Cortex of kidney (tissue), 1 donor: ENCODE measurements at places on chromosomes 11 and 22.

GRCh38 chr22:39601180-39601535, 30.6 kb downstream of the CACNA1I start:
- DNase-seq = no peak

DNA sequence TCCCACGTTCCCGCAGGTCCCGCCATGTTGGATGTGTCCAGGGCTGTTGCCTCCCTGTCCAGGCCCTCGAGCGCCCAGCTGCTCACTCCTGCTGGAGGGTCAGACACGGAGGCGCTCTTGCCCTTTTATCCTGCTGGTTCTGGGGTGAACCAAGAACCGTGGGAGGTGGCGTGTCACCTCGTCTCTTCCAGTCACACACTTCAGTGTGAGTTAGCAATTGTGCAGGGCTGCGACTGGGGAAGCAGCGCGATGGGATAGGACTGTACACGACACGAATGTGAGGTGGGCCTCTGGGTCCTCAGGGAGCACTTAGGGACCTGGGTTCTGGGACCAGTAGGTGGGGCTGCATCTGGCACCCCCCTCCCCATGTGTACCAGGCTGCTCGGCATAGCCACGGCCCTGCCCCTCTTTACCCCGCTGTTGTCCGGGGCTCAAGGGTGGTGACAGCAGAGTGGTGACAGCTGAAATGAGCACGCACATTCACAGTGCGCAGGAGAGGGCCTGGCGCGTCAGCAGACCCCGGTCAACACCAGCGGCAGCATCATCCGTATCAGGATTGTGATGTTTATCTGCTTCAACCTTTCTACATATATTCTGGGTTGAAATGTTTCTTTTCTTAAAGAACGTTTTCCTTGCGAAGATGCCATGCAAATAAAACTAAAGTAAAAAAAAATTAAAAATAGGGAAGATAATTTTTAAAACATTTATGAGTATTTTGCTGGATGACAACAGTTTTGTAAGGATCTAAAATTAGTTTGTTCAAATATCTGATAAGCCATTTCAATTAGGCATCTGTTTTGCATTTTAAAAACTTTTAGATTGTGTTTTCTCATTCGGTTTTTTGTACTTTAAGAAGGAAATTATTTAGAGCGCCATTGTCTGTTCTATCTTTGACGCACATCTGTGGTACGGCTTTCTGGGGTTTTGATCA, 210.7 kb downstream of the TBC1D22A start:
- DNase-seq = no peak

- no peak for DNase-seq
These were observed 112.9 kb upstream of the GRK3 start for GRCh38 chr22:25451480-25452114.

GRCh38 chr22:38346506-38346905, 29.3 kb upstream of the CSNK1E start:
- DNase-seq = no peak

GRCh38 chr11:20337526-20338154, 25.9 kb upstream of the HTATIP2 start:
- DNase-seq = no peak

GRCh38 chr11:82465481-82465880, 268.2 kb downstream of the FAM181B start:
- DNase-seq = no peak

GRCh38 chr11:99592266-99592665, 571.5 kb downstream of the CNTN5 start:
- DNase-seq = no peak

DNA sequence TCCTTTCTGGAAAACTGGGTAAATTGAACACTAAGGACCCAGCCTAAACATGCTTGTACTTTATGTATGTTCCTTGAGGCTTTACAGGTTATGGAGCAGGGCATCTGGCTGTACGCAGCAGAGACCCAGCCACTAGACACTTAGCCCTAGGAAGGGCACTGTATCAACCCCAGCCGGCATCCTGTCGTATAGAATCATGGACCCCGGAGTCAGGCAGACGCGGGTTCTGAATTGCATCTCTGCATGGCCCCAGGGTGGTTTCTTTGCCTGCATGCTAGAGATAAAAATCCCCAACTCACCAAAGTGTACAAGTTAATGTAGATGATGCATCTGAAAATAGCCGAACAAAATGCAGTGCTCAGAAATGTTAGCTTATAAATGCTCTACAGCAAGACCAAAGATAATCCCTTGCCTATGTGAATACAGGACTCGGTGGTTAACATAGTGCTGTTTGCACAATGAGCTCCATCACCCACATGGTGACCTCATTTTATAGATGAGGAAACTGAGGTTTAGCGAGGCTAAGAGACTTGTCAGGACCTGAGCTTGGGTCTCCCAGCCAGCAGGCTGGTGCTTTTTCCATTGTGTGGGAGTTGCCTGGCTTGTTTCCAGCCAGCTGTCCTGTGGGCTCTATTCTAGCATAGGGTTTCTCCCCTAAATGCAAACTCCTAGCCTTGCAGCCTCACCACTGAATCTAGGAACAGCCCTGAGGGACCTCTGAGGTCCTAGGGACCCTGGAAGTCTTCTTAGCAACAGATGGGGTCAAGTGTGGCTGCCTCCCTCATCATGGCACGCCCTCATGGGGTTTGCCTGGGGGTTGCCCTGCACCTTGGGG, 7.3 kb downstream of the CD6 start:
- no peak for DNase-seq

DNA sequence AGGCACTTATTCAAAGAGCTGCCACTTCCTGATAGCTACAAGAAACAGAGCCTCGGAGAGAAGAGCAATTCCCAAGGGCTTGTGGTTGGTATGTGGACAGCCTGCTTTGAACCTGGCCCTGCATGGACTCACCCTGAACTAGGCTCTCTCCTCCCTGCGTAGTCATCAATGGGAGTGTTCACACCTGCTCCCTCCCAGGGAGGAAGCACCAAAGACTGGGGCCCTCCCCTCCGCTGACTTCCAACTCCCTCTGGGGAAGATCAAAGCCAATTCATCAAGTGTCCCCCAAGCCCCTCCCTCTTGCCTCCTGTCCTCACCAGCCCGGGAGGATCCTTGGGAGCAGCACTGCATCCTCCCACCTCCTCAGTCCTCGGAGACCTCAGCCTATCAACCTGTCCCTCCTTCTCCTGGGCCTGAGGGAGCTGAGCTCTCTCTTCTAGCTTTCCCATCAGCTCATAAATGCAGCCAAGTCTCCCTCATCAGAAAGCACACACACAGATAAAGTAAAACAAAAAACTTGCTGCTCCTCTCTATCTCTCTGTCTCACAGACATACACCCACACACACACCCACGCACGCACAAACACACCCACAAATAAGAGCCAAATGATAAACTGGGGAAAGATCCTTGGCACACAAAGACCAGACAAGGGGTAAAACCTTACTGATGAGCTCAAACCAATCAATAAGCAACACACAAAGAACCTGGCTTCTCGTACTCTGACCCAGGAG, 3.3 kb downstream of the A4GALT start:
- DNase-seq = no peak

DNA sequence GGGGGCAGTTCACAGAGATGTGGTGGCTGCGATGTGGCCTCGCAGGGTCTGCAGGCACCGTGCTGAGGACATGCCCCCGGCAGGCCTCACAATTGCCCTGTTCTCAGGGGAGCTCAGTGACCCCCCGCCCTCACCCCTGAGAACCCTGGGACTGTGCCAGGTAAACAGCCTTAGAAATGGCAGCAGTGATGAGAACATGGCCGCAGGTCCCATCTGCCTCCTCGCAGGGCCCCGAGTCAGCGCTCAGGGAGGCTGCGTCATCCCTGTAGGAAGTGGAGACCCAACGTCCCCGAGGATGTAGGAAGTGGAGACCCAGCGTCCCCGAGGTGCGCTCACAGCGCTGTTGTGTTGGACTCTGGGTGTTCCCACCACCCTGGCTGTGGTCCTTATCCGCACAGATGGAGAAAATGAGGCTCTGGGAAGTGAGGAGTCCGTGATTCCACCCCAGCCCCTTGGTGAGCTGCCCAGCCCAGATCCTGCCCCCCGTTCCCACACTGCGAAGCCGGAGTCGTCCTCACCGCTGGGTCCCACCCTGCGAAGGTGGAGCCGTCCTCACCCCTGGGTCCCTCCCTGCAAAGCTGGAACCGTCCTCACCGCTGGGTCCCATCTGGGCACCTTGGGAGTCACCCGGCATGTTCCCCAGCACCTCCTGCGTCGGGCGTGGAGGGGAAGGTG, 1086.8 kb downstream of the BRD1 start:
- DNase-seq = no peak

GRCh38 chr11:27740362-27741013, 40.2 kb upstream of the BDNF start:
- no peak for DNase-seq
